AG08395 (cell line): ENCODE measurements at places on chromosomes 5 and 9.
A peak's percentile ranks its signal among the peaks of the same experiment; 100 is the strongest.

- peak; percentile 27 for DNase-seq
These were observed 6.3 kb upstream of the IFNA8 start for GRCh38 chr9:21402386-21403251.

GRCh38 chr9:104269996-104270963 lies 176.2 kb downstream of the SMC2 start:
- DNase-seq = no peak

GRCh38 chr5:55411876-55412275 lies 104.1 kb downstream of the MTREX start:
- no peak for DNase-seq

DNA sequence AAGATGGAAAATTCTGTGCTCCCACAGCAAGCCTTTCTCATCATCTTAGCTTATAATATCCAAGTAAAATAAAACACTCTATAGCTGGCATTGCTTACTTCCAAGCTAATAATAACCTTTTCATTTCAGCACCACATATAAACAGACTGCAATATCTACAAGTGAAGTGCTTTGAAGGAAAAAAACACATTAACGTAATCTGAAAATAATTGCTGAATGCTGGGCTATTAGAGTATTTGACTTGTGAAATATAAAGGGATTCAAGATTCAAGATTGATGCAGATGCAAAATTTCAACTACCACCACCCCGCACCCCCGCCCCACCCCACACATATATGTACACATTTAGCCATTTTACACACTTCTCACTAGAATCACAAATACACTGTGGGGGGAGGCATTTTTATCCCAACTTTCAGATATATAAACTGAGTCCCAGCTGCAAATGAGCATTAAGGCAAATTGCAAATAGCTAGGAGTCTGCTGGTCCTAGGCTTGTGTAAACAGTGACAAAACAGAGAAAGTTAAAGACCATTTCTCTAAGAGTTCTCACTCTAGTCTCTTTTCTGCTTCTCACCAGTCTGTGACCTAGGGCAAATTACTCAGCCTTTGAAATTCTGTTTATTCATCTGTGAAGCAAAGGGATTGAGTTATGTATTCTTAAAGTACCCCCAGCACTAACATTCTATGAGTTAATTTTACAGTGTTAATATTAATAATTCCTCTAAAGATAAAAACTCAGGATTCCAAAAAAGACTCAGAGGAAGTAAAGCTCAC lies 489.4 kb downstream of the PRELID2 start:
- DNase-seq = no peak

DNA sequence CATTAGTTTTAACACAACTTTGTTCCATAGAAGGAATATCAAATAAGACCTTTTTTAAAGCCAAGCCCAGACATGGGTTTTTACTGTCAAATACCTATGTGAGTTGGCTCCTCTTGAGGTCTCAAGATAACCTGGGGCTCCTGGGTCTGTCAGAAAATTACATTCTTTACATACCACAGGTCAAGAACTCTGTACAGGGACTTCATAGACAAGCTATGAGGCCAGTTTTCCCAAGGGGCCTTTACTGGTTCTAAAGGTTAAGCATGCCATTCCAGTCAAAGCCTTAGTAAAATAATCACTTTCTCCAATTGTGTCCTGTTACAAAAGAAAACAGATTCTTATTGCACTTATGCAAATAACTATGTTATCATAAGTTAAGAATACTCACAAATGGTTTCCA lies 15.5 kb upstream of the SMC2 start:
- no peak for DNase-seq

GRCh38 chr9:137723783-137724445 lies 105.1 kb downstream of the EHMT1 start:
- DNase-seq = no peak

DNA sequence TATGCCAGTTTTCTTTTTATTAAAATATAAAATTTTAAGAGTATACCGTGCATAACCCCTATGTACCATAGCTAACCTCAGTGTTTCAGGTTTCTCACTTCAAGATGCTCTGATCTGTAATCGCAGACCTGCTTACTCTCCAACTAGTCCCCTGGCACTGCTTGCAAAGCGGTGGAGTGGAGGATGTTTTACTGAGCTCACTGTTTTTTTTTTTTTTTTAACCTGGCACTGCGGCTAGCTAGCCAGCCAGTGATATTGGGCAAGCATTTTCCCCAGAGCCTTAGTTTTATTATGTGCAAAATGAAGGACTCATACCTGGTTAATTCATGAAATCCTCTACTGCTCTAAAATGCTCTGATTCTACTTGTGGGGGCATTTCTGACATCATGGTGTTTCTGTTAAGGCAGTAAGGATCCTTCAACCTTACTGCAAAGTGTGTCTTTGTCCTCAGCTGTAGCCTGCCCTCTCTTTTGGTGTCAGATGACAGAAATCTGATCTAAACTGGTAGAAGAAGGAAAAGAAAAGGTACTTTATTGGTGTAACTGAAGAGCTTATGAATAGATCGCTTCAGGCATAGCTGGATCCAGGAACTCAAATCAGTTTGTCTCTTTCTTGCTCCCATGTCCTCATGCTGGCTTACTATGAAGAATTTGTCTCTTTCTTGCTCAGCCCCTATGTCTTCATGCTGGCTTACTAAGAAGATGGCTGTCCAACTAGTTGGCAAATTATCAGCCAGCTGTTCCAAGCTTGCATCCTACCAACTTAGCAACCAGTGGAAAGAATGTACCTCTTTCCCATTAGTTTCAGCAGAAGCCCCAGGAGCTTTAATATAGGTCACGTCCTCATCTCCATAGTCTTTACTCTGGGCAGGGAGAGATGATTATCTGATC lies 59.8 kb downstream of the DOCK2 start:
- no peak for DNase-seq

GRCh38 chr9:123251741-123252140 lies 16.6 kb downstream of the STRBP start:
- DNase-seq = no peak

GRCh38 chr5:135996611-135997010 lies 32.2 kb upstream of the TGFBI start:
- peak; percentile 71 for DNase-seq
